Pancreas (tissue), 10 donors: ENCODE measurements at places on chromosomes 6 and 20. TPM values are rescaled to one million over a fixed set of nuclear protein-coding genes. Genes with fewer than 3 reads are reported as not detected.

The GLP1R gene
- 4.3 TPM for total RNA-seq

The SLC22A2 gene
- total RNA-seq: not detected

The SIRPB2 gene
- 0.35 TPM for total RNA-seq

The RNF39 gene
- 0.18 TPM for total RNA-seq

GRCh38 chr20:61734733-61735502 lies 330.8 kb downstream of the TAF4 start:
- H3K4me3 ChIP-seq: no peak overlapping the region
- H3K27me3 ChIP-seq: no peaks in the 10 kb centered on the region
- no peak for DNase-seq
- no peak overlapping the region for H3K27ac ChIP-seq

- no peak overlapping the region for H3K27ac ChIP-seq
- no peaks in the 10 kb centered on the region for H3K36me3 ChIP-seq
- H3K4me3 ChIP-seq: no peak overlapping the region
- H3K4me1 ChIP-seq: peaks cover 28% of the 10 kb centered on the region
- H3K27me3 ChIP-seq: no peaks in the 10 kb centered on the region
- no peak for DNase-seq
Observed at GRCh38 chr20:5864428-5864827, 85.9 kb downstream of the TRMT6 start.

- no peaks in the 10 kb centered on the region for H3K27me3 ChIP-seq
- DNase-seq: no peak
- H3K4me3 ChIP-seq: no peak overlapping the region
Observed at GRCh38 chr6:35163836-35164235, 22.7 kb upstream of the TCP11 start.

DNA sequence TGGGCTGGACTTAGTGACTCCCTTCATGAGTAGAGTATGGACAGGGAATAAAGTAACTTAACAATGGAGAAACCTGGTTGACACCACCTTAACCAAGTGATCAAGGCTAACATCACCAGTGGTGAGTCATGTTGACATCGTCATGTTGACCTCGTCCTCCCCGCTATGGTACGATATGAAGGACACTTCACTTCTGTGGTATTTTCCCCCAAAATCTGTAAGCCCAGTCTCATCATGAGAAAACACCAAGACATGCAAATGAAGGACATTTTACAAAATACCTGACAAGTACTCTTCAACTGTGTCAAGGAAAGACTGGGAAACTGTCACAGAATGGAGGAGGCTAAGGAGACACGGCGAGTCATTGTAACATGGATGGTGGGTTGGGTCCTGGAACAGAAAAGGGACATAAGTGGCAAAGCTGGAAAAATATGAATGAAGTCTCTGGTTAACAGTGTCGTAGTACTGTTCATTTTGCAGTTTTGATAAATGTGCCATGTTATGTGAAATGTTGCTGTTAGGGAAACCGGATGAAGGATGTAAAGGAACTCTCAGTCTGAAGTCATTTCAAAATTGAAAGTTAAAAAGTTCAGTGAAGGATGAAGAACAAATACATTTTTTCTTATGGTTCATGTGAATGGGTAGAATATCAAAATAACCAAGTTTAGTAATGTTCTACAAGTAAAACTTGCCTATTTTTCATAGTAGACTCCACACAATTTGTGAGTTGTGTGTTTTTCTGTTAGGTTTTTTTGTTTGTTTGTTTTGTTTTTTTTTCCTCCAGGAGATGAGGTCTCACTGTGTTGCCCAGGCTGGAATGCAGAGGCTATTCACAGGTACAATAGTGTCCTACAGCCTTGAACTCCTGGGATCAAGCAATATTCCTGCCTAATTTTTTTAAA lies 247.5 kb downstream of the TMEM242 start:
- no peaks in the 10 kb centered on the region for H3K27me3 ChIP-seq
- H3K36me3 ChIP-seq: no peaks in the 10 kb centered on the region
- no peak for DNase-seq
- H3K27ac ChIP-seq: no peak overlapping the region
